ENCODE measurements at places on chromosomes 2 and 18. TPM values are rescaled to one million over a fixed set of nuclear protein-coding genes. Genes with fewer than 3 reads are reported as not detected.

DNA sequence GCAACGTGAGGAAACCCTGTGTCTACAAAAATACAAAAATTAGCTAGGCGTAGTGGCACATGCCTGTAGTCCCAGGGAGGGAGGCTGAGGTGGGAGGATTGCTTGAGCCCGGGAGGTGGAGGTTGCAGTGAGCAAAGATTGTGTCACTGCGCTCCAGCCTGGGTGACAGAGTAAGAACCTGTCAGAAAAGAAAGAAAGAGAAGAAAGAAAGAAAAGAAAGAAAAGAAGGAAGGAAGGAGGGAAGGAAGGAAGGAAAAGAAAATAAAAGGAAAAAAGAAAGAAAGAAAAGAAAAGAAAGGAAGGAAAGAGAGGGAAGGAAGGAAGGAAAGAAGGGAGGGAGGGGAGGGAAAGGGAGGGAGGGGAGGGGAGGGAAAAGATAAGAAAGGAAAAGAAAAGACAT lies 89.9 kb upstream of the HPCAL1 start:
- DNase-seq = no peak
- no peaks in the 10 kb centered on the region for H3K27me3 ChIP-seq

DNA sequence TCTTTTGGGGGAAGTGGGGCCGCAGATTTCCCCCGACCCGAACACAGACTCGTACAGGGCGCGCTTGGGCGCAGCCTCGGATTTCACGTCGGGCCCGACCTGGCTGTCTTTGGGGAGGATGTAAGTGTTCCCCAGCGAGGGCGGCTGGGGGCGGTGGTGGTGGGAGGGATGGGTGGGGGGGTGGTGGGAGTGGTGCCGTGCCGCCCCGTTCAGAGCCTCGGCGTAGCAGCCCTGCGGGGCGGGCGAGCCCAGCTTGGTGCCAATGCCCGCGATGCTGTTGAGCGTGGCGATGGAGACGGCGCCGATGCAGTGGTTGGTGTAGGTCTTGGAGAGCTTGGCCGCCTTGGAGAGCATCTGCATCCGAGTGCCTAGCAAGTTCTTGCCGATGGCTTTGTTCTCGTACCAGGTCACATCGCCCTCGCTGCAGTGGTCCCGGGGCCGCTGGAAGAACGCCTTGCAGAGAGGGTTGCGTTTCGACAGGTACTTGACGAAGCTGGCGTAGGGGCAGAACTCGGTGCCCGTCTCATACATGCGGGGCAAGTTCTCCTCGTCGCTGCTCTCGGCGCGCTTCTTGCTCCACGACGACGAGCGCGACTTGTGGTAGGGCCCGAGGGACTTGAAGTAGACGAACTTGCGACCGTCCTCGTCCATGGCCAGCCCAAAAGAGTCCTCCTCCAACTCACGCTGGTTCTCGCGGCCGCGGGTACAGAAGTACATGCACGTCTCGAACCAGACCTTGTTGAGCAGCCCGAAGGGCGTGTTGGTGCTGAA lies 1.3 kb downstream of the KCTD1 start:
- peaks cover 15% of the 10 kb centered on the region for H3K27me3 ChIP-seq
- H3K4me3 ChIP-seq = peak overlapping the region; percentile 92
- H3K27ac ChIP-seq = peak overlapping the region; percentile 37
- no peaks in the 10 kb centered on the region for H3K36me3 ChIP-seq
- DNase-seq = no peak
- peaks cover 29% of the 10 kb centered on the region for H3K4me1 ChIP-seq

DYSF gene
- total RNA-seq = 0.34 TPM

DNA sequence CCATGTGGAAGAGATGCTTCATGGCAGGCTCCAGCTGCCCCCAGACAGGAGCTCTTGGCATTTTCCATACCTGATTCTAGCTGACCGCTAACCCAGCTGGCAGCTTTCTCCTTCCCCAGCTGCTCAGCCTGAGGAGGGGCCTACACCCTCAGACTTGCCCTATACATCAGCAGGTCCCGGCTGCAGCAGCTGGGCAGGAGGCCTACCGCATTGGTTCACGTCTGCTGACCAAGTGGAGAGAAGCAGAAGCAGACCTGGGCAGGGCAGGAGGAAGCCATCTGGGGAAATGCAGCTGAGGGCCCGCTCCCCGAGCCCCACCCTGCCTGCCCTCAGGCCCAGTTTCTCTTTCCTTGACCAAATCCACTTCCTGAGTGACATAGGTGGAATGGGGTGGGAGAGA lies 50.7 kb downstream of the LBH start:
- H3K27ac ChIP-seq = no peak overlapping the region
- peaks cover 16% of the 10 kb centered on the region for H3K4me1 ChIP-seq
- DNase-seq = no peak
- H3K27me3 ChIP-seq = no peaks in the 10 kb centered on the region
- no peak overlapping the region for H3K4me3 ChIP-seq

GRCh38 chr2:238009563-238009962 lies 42.7 kb downstream of the UBE2F start:
- no peaks in the 10 kb centered on the region for H3K27me3 ChIP-seq
- H3K4me1 ChIP-seq = peaks cover 32% of the 10 kb centered on the region
- H3K27ac ChIP-seq = peak overlapping the region; percentile 61
- H3K36me3 ChIP-seq = peaks cover 31% of the 10 kb centered on the region
- no peak for DNase-seq
- no peak overlapping the region for H3K4me3 ChIP-seq

GRCh38 chr2:19569300-19569791 lies 210.9 kb upstream of the OSR1 start:
- no peak for DNase-seq
- H3K36me3 ChIP-seq = no peaks in the 10 kb centered on the region
- no peak overlapping the region for H3K27ac ChIP-seq
- H3K4me3 ChIP-seq = no peak overlapping the region
- H3K4me1 ChIP-seq = no peaks in the 10 kb centered on the region

DNA sequence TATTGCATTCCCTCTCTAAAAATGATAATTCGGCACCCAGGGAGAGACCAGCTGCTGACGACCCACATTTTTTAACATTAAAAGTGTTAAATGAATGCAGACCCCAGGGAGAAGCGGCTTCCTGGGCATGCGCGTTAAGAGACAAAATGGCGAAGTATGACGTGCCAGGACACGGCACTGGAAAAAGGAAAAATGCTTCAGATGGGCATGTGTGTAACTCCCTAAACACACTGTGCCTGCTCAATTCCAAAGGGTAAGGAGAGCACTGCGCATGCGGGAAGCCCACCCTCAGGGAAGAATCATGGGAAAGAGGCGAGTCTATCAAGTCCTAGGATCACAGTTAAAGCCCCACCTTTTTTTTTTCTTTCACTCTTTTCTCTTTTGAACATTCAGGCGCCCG lies 58.1 kb downstream of the CYP26B1 start:
- DNase-seq = no peak
- H3K27me3 ChIP-seq = peaks cover 7% of the 10 kb centered on the region
- H3K4me1 ChIP-seq = no peaks in the 10 kb centered on the region
- H3K4me3 ChIP-seq = no peak overlapping the region
- H3K36me3 ChIP-seq = no peaks in the 10 kb centered on the region
- H3K27ac ChIP-seq = no peak overlapping the region

GRCh38 chr18:59140302-59140885 lies 710 bp downstream of the SEC11C start:
- H3K27ac ChIP-seq = peak overlapping the region; percentile 92
- peaks cover 2% of the 10 kb centered on the region for H3K36me3 ChIP-seq
- peak overlapping the region; percentile 94 for H3K4me3 ChIP-seq
- peaks cover 15% of the 10 kb centered on the region for H3K27me3 ChIP-seq
- peaks cover 40% of the 10 kb centered on the region for H3K4me1 ChIP-seq
- DNase-seq = no peak

RNF152 gene
- 0.18 TPM for total RNA-seq

- H3K27ac ChIP-seq = no peak overlapping the region
- H3K4me3 ChIP-seq = no peak overlapping the region
- H3K27me3 ChIP-seq = peaks cover 10% of the 10 kb centered on the region
- no peaks in the 10 kb centered on the region for H3K4me1 ChIP-seq
- DNase-seq = no peak
Measured at GRCh38 chr2:200266406-200266805, 40.1 kb upstream of the SPATS2L start.

FAP gene
- total RNA-seq = not detected

- no peak for DNase-seq
- peaks cover 31% of the 10 kb centered on the region for H3K27me3 ChIP-seq
- no peak overlapping the region for H3K27ac ChIP-seq
- no peaks in the 10 kb centered on the region for H3K4me1 ChIP-seq
- H3K4me3 ChIP-seq = no peak overlapping the region
- no peaks in the 10 kb centered on the region for H3K36me3 ChIP-seq
Measured at GRCh38 chr2:238560234-238560633, 133.5 kb downstream of the ASB1 start.

DNA sequence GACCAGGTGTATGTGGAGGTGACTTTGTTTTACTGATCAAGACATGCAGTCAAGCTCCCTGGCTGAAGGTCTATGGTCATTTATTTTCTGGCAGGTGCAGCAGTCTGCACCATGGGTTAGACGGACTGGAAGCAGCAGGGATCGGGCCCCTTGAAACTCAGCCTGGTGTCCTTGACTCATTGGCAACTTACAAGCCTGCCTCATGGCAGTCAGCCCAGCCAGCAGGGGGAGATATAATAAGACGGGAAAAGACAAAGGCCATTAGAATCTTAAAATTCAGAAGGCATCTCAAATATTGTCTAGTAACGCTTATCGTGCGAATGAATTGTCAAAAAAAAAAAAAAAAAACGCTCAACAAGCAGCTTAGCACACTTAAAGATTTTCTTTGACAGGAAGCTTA lies 308.2 kb downstream of the EN1 start:
- DNase-seq = no peak
- no peak overlapping the region for H3K4me3 ChIP-seq
- H3K27ac ChIP-seq = no peak overlapping the region
- peaks cover 14% of the 10 kb centered on the region for H3K27me3 ChIP-seq
- no peaks in the 10 kb centered on the region for H3K4me1 ChIP-seq

MDH1B gene
- not detected for total RNA-seq

ERFE gene
- total RNA-seq = not detected

GRCh38 chr2:58109481-58109880 lies 62.9 kb downstream of the VRK2 start:
- H3K27me3 ChIP-seq = no peaks in the 10 kb centered on the region
- DNase-seq = no peak
- H3K27ac ChIP-seq = no peak overlapping the region
- peaks cover 5% of the 10 kb centered on the region for H3K36me3 ChIP-seq
- H3K4me3 ChIP-seq = no peak overlapping the region

- H3K4me1 ChIP-seq = peaks cover 2% of the 10 kb centered on the region
- no peak for DNase-seq
- H3K27me3 ChIP-seq = peaks cover 61% of the 10 kb centered on the region
- H3K36me3 ChIP-seq = no peaks in the 10 kb centered on the region
- H3K27ac ChIP-seq = no peak overlapping the region
Measured at GRCh38 chr2:23330214-23330613, 54.8 kb upstream of the KLHL29 start.

CHRNG gene
- total RNA-seq = not detected

OXER1 gene
- not detected for total RNA-seq

- no peaks in the 10 kb centered on the region for H3K27me3 ChIP-seq
- no peaks in the 10 kb centered on the region for H3K36me3 ChIP-seq
- DNase-seq = no peak
- H3K27ac ChIP-seq = no peak overlapping the region
Measured at GRCh38 chr18:66324616-66325015, 279.3 kb downstream of the CDH19 start.

CLIP4 gene
- total RNA-seq = 36.8 TPM

GRCh38 chr2:44940049-44940494 lies 1.4 kb upstream of the SIX3 start:
- peaks cover 27% of the 10 kb centered on the region for H3K4me1 ChIP-seq
- peaks cover 14% of the 10 kb centered on the region for H3K36me3 ChIP-seq
- H3K4me3 ChIP-seq = no peak overlapping the region
- peaks cover 72% of the 10 kb centered on the region for H3K27me3 ChIP-seq
- H3K27ac ChIP-seq = no peak overlapping the region

PDE1A gene
- not detected for total RNA-seq

RAX gene
- total RNA-seq = not detected

CRACDL gene
- total RNA-seq = 0.55 TPM

DNA sequence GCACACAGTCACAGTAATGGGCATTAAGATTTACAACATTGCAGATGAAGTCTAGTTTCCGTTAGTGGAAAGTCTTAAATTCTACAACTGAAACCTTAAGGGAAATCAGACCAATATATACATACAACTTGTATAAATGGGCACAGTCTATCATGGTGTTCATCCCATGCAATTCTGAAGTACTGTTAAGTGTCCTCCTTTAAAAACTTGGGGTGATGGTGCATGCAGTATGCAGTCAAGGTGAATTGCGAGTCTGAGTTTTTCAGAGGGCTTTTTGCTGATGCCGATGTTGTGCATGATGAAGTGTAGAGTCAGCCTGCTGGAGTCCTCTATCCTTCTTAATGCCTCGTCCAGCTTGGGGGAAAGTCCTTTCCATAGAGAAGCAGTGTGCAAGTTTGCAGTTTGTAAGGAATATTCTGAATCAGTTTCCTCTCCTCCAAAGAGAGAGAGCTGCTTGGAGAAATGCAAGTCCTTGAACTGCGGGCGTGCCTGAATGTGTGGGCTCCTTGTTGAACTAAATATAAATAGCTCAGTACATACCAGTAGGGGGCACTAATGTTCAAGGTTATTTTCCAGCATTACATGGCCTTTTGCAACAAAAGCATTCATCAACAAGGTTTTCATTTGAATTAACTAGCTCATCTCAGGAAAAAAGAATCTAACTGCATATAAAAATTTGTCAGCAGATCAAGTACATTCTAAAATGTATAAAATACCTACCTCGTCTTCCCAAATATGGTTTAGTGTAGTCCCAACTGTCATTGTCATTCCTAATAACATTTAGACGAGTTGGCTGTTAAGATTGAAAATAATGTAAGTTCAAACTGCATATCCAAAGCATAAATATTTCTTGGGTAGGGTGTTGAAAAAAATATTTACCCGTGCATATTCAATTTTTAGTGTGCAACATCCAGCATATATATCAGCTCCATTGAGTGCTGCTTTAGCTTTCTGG lies 21.3 kb downstream of the HNRNPLL start:
- H3K4me1 ChIP-seq = peaks cover 28% of the 10 kb centered on the region
- no peak for DNase-seq
- H3K4me3 ChIP-seq = peak overlapping the region; percentile 5
- peaks cover 3% of the 10 kb centered on the region for H3K36me3 ChIP-seq
- peak overlapping the region; percentile 51 for H3K27ac ChIP-seq
- H3K27me3 ChIP-seq = no peaks in the 10 kb centered on the region

DNA sequence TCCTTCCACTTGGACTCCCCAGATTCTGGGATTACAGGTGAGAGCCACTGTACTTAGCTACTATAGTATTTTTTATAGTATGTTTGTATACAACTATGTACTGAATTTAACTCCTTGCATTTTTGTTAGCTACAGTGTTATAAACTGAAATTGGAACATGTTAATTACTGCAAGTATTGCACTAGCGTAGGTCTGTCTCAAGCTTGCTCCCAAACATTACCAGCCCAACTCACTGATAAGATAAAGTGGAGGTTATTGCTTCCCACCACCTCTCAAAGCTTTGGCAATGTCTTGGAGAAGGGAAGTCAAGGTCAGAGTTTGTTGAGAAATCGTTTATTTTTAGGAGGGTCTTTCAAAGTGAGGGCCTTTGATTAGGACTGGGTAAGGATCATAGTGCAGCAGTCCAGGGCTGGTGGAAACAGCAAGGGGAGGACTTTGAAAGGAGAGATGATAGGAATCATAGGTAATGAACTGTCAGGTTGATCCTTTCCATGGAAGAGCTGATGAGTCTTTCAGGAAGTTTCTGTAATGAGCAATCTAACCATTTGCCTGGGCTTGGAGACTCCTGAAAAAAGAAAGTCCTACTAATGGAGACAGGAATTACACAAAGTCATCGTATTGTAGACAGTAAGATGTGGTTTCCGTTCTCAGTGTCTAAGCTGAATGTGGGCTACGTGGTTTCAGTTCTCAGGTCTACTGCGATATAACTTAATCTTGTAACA lies 257.1 kb downstream of the MYO3B start:
- no peaks in the 10 kb centered on the region for H3K27me3 ChIP-seq
- peaks cover 26% of the 10 kb centered on the region for H3K4me1 ChIP-seq
- peak overlapping the region; percentile 47 for H3K27ac ChIP-seq
- peak overlapping the region; percentile 80 for H3K4me3 ChIP-seq
- H3K36me3 ChIP-seq = no peaks in the 10 kb centered on the region
- DNase-seq = no peak

HOXD3 gene
- total RNA-seq = not detected

Measured in T-helper 17 cell (primary cell).